ENCODE measurements at places on chromosomes 2 and 18. TPM values are rescaled to one million over a fixed set of nuclear protein-coding genes. Genes with fewer than 3 reads are reported as not detected.

DNA sequence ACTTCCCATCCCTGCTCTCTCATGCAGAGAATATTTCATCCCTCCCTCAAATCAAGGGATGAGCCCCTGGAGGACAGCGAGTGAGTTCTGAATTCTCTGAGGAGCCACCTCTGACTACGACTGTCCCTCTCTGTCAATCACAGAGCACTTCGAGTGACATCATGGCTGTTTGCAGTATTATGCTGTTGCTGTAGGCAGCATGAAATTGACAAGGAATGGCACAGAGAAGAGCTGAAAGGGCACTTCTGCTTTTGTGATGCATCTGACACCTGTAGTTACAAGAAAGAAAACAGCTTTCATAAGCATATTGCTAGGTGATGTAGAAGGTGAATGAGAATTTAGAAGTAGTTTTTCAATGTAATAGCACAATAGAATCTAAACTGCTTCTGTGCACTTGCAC lies 166.9 kb downstream of the ARHGAP15 start:
- no peak for DNase-seq

DNA sequence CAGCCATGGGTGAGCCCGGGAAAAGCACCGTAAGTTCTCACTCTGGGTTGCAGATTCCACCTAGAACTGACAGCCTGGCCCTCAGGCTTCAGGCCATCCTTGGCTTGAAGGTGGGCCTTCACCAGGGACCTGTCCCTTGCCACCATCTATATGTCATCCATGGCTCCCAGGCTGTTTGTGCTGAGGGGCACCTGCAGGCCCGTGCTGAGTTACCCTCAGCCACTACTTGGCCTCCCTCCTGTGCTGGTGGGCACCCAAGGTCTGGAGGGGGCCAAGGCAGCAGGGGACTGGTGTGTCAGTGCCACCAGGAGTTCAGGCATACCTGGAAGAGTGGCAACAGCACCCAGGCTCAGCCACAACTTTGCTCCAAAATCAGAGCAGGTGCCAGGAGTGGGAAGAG lies 326.2 kb upstream of the SMIM21 start:
- no peak for DNase-seq

The IL37 gene
- not detected for polyA plus RNA-seq

DNA sequence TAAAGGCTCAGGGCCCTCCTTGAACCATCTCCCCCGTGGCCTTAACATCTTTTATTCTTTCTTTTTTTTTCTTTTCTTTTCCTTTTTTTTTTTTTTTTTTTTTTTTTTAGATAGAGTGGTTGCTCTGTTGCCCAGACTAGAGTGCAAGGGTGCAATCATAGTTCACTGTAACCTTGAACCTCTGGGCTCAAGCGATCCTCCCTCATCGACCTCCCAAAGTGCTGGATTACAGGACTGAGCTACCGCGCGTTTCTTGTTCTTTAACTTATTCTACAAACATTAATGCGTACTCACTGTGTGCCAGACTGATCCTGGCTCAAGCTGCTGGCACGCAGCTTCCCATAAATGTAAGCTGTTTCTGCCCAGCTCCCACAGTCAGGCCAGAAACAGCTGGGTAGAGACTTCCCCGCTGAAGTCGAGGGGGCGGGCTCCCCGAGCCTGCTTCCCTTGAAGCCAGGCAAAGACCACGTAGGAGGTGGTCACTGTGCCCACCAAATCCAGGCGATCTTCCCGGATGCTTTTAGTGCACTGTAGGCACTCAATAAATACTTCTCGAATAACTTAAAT lies 29.2 kb upstream of the ATP6V1B1 start:
- no peak for DNase-seq

GRCh38 chr2:86035883-86036668 lies 69.6 kb downstream of the POLR1A start:
- DNase-seq: peak; percentile 76

The ACMSD gene
- polyA plus RNA-seq: not detected

- DNase-seq: no peak
These were observed 47.9 kb downstream of the L3MBTL4 start for GRCh38 chr18:6366776-6367175.

The NT5C1B gene
- polyA plus RNA-seq: not detected

DNA sequence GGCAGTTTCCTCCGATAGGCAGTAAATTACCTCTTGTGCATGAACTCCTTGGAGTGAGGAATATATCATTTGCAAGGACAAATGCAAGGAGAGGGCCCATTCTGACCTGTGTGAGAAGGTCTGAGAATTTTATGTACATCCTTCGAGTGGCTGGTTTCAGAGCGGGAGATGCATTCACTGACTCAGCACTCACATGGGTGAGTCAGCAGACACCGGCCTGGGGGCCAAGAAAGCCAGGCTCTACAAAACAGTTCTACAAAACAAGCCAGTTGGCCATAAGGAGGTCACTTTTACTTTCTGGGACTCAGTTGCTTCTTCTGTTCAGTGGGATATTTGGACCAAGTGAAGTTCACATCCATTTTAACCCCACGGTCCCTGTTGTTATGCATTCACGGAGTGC lies 35.3 kb downstream of the CYP26B1 start:
- DNase-seq: no peak

The AMER3 gene
- not detected for polyA plus RNA-seq

The EHD3 gene
- 10.6 TPM for polyA plus RNA-seq

- no peak for DNase-seq
These were observed 44.9 kb upstream of the SNTG2 start for GRCh38 chr2:905833-906140.

The HNMT gene
- polyA plus RNA-seq: 77.3 TPM

GRCh38 chr2:152452256-152452973 lies 117.4 kb downstream of the FMNL2 start:
- DNase-seq: no peak

- no peak for DNase-seq
These were observed 143.2 kb upstream of the SETBP1 start for GRCh38 chr18:44537526-44537925.

GRCh38 chr2:149291881-149292280 lies 38.5 kb upstream of the LYPD6 start:
- no peak for DNase-seq

The ANKRD53 gene
- 2.2 TPM for polyA plus RNA-seq

- DNase-seq: no peak
These were observed 686.7 kb downstream of the NYAP2 start for GRCh38 chr2:226086190-226086589.

The ATP5MC3 gene
- 158 TPM for polyA plus RNA-seq

DNA sequence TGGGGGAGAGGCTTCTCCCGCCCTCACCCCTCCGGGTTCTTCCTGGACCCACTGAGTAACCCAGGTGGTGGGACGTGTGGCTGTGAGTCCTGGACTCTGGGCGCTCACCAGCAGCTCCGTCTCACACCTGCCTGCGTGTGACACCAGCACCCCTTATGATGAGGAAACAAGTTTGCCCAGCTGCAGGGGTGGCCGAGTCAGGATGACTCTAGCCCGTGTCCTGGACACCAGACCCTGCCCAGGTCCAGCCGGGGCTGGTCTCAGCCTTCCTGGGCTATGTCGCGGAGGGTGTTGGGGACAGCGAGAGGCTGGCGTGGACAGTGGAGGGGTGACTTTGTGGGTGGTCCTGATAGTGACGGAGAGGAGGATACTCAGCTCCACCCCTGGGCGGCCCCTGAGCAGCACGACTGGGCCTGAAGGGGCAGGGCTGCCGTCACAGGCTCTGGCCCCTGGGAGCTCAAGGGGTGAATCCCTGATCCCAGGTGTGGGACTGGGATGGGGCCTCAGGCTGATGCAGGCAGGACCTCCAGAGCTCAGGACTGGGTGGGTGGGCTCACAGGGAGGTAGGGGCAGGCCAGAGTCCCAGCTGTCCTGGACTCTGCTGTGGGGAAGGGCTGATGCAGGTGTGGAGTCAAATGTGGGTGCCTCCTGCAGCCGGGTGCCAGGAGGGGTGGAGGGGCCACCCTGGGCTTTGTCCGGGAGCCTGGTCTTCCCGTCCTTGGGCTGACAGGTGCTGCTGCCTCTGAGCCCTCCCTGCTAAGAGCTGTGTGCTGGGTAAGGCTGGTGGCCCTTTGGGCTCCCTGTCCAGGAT lies 3.7 kb downstream of the GPR35 start:
- DNase-seq: peak; percentile 16

DNA sequence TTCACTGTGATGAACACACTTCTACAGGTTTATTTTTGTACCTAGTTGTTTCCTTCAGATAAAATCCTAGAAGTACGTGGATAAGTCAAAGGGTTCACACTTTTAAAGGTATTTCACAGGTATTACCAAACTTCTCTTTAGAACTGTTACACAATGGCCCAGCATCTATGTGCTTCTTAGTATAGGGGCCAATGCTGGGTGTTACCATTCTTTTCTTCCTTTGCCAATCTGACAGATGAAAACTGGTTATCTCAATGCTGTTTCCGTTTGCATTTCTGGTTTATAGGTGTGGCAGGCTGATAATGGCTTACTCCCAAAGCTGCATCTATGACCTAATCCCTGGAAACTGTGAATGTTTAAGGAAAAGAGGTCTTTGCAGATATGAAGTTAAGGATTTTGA lies 2.8 kb upstream of the TCF7L1 start:
- DNase-seq: no peak

The MC4R gene
- 0.45 TPM for polyA plus RNA-seq

DNA sequence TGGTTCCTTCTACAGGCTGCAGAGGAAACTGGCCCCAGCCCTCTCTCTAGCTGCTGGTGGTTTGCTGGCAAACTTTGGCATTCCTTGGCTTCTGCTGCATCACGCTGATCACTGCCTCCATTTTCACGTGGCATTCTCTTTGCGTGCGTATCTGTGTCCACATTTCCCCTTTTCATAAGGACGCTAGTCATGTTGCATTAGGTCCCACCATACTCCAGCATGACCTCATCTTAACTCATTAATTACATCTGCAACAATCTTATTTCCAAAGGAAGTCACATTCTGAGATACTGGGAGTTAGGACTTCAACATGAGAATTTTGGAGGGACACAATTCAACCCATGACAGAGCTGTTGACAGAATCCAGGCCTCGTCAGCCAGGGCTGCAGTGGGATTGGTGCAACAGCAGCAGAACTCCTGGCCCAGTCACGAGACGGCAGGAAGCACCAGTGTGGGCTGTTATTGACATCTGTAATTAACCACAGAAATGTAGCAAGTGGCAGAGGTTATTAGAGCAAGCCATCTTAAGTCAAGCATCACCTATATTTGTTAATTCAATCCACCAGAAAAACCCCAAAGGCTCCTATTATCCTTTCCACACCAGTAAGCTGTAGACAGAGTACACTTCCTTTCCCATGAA lies 132.4 kb downstream of the TMEM163 start:
- no peak for DNase-seq

DNA sequence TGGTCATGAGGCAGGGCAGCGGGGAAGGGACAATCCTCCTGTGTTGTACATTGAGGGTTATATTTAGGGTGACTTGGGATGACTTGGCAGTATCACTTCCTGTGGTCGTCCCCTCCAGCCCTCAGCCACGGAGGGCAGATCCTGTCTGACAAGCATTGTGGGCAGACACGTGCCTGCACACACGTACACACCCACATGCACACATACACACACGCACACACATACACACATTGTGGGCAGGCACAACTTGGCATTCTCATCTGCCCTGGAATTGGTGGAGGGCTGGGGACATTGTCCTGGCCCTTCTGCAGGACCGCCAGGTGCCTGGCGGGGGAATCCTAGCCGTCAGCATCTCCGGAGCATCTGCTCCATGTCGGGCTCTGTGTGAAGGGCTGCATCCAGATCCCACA lies 47.6 kb downstream of the ODC1 start:
- DNase-seq: no peak

DNA sequence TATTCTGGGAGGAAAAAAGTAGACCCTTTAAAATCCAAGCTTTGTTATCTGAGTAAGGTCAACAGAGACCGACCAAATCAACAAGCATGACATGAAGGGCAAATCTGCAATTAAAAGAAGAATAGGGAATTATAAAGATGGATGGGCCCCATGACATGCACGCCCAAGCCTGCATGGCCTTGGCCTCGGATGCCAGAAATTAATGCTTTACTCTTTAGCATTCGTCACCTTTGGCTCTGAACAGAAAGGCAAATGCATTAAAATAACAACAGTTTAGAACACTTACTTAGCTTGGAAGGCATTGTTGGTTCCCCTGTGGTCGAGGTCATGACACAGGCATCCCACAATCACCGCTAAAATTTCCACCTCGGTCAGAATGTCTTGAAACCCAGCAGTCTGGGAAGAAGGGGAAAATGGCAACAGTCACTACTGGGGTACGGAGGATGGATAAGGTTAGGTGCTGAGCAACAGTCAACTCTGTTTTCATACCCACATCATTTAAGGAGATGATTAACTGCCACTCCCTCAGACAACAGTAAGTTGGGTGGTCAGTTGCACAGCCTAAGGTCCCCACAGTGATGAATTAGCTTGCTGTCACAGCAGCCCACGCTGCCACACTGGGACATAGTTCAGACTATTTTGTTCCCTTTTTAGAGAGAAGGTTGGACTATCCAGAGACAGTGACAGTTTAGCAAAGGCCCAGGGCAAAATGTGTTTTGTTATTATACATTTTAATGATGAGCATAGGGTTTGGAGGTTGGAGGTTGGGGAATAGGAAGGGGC lies 319.1 kb downstream of the AGPS start:
- no peak for DNase-seq

The FAHD2A gene
- polyA plus RNA-seq: 30.2 TPM

Data from ovary (tissue), 10 donors.